Stimulated activated CD8-positive, alpha-beta memory T cell treated with anti-CD3 and anti-CD28 coated beads, Interleukin-4, amount 100 ng/mL, for 4 hours (primary cell): ENCODE measurements at places on chromosomes 5 and 9.

DNA sequence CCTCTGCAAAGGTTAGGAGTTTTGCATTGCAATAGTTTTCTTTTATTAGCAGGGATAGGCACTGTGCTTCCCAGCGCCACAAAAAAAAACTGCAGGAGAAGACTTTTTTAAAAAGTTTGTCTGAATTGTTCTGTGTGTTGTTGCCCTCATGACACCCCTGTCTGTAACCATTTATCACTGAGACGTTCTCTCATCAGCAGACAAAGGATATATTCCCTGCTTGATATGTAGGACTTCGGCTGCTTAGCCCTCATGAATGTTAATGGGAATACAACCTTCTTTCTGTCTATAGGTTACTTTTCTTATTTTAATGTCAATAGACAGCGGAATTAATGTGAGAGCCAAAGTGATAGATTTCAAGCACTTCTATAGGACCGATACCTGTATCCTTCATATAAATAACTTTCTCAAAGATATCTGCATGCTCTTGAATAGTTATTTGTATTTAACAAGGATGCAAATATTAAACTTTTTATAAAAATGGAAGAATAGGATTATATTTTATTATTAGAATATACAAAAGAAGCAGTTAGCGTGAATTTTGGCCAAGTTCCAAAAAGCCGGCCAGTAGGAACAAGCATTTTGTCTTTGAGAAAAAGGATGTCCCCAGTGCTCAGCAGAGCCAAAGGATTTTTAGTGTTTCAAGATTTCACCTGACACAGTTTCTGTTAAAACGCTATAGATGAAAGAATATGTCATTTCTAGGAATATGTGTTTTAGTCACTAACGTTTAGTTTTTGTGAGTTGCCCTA is 1.5 kb upstream of the LYSMD3 start:
- DNase-seq, result no peak

GRCh38 chr5:163893281-163893680 is 387.9 kb downstream of the MAT2B start:
- DNase-seq, result no peak

GRCh38 chr5:16992444-16992843 is 56.4 kb upstream of the MYO10 start:
- DNase-seq, result no peak

- DNase-seq, result no peak
Observed at GRCh38 chr9:83012168-83012921, 50.6 kb downstream of the RASEF start.

DNA sequence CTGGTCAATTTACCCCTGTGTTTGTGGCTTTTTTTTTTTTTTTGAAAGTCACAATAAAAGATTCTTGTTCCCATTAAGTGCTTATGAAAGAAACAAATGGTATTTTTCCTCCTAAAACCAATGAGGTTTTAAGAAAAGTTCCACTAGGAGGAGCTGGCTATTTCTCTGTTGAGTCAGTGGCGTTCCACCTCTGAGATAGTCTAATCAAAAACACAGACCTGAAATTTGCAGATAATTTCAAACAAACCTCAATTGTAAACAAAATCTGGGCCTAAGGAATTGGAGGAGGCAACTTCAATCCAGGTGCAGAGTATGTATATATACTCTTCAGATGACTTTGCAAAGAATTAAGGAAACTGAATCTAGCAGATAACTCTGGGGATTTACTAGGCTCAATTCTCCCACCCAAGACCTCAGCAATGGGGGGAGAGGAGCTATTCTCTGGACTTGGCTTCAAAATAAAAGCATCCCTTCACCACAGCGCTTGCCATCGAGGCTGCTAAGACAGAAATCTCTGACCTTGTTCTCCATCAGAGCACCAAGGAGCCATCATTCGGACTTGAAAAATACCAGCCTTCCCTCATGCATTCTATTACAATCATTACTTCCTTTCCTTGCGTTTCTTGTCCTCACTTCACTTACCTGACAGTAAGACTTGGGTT is 52.4 kb downstream of the FANCC start:
- DNase-seq, result no peak

- DNase-seq, result no peak
Observed at GRCh38 chr5:107565791-107566767, 104.7 kb downstream of the EFNA5 start.

DNA sequence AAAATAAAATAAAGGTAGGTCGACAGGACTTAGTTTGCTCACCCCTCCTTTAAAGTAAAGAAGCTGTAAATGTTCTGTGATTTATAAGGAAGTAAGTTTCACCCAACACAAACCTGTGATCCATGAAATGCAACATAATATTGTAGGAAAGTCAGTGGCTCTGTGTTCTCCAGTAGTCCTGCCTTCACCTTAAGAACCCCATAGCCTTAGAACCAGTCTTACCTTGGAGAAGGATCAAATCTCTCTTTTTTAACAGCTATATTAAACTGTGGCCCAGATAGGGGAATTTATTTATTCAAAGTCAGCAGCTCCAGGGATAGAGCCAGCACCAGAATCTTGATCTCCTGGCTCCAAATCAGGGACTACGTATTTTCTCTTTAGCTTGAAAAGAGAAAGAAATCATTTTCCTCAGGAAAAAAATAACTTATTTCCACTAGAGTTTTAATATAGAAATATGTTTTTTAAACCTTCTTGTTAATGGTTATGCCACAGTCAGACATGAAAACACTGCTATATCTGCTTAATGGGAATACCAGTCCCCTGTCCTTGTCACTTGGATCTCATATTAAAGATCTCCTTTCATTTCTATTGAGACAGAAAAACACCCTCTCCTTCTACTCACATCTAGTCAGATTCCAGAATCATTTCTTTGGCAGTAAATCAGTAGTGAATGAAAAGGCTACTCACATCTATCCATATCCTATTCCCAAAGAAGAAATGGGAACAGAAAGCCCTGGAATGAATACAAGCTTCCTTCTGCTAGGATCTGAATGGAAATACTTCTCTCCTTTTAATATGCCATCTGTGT is 269.2 kb upstream of the TNC start:
- no peak for DNase-seq

- no peak for DNase-seq
Observed at GRCh38 chr9:97529363-97530076, 28.1 kb downstream of the TMOD1 start.

DNA sequence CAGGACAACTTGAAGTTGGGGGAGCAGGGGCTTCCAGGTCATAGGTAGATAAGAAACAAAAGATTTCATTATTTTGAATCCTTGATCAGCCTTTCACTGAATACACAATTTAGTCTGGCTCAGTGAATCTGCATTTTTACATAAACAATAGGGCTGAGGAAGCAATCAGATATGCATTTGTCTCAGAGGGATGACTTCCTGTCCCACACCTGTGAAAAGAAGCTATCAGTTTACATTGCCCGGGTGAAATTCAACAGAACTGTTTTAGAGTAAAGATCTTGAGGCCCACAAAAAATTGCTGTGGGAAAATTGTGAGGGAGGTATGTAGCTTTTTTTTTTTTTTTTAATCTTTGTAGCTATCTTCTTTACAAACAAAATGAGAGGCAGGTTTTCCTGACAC is 38.3 kb downstream of the DNAJB5 start:
- DNase-seq, result no peak

GRCh38 chr9:112892981-112893380 is 2.3 kb upstream of the SLC46A2 start:
- no peak for DNase-seq

- DNase-seq, result no peak
Observed at GRCh38 chr5:52786949-52787599, 642 bp upstream of the ITGA1 start.

GRCh38 chr9:17081814-17082213 is 53.0 kb upstream of the CNTLN start:
- DNase-seq, result no peak

GRCh38 chr9:114433086-114433485 is 45.3 kb upstream of the AKNA start:
- DNase-seq, result no peak

DNA sequence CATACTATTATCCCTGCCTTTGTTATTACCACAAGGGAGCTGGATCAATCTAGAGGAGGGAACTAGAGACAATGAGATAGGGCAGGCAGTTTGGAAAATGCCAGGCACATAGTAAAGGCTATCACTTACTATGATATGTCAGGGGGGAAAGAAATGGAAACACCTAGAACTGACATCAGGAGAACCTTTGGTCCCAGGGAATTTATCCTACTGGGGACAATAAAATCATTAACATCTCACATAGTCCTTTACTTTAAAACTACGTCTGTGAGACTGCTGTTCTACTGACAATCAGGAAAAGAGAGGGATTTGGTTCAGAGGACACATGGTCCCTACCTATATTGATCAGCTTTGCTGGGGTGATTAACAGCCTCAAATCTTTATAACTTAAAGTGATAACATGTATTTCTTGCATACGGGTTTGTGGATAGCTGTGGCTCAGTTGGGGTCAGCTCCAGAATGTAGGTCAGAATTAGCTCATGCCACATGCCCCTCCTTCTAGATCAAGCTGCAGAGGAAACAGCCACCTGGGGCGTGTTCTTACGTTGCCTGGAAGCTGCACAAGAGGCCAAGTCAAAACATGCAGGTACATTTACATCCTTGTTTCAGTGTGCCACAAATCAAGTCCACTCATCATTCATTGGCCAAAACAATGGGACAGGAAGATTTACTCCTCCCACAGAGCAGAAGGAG is 43.9 kb upstream of the ALDOB start:
- no peak for DNase-seq

DNA sequence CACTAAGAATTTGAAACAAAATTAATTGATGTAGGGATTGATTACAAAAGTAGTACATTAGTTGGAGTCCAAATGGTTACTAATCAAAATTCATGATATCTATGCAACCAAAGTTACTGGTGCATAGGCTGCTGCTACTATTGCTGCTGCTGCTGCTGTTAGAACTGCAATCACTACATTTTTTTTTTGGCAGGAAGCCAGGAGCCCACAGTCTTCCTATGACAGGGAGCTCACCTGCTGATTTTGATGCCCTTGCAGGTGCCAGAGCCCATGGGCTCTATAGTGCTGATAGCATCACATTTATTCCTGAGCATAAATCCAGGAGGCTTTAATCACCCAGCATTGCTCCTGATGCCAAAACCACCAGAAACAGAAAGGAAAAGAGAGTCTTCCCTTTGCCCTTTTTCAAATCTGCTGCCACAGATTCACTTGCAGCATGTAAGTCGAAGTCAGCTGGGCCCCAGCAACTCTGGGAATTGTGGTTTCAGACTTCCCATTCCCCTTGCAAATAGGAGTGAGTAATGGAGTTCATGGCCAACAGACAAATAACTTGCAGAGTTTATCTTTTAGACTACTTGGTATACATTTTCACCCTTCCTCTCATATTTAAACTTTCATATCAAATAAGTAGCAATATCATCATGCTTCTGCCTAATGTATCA is 17.6 kb downstream of the SLCO6A1 start:
- no peak for DNase-seq

DNA sequence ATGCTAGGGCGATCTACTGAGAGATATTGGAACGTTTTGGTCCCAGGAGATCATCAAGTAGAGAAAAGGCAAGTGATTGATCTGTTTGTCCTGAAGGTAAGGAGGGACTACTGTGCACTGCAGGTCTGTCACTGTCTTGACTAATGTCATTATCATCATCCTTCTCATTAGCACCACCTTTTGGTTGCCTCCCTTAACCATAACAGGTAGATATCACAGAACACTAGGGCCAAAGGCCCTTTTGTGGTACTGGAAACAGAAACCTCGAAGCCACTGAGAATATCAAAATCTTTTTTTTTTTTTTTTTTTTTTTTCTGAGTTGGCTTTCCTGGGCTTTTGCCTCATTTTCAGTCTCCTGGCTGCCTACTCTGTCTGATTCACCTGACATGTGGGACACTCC is 134.0 kb downstream of the KCTD16 start:
- no peak for DNase-seq

GRCh38 chr5:104494083-104494482 is 931.5 kb upstream of the NUDT12 start:
- DNase-seq, result no peak

- DNase-seq, result no peak
Observed at GRCh38 chr5:146644831-146645230, 128.8 kb upstream of the GPR151 start.

DNA sequence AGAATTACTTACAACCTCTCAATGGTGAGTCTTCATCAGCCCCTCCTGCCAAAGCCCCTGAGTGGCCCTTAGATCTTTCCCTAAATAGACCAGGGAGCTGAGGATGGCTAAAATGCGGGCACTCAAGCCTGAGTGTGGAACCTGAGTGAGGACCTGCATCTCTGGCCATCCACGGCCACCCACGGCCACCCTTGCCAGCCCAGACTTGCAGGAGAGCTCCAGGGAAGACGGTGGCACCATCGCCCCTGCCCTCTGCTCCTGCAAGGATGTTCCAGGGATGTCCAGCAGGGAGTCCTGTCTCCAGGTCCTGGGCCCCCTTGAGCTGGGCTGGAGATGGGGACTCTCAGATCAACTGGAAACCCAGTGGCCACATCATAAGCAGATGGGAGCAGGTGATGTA is 68.2 kb upstream of the OLFM1 start:
- no peak for DNase-seq

- DNase-seq, result no peak
Observed at GRCh38 chr5:96253140-96253539, 179.9 kb downstream of the PCSK1 start.

DNA sequence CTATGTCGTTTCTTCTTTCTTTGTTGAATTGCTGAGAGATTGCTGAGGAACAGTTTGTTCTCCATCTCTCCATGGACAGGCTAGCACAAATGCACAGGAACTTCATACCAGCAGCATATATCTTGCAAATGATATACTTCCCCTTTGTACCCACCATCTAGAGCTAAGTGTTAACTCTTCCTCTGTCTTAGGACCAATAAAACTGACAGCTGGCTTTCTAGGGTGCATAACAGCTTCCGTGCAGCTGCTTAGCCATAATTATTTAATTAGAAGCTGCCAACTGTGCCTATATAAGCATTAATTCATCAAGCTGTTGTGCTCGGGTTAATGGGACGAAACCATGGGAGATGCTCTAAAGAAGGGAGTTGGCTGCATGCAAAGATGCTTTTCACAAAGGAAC is 38.7 kb downstream of the KCTD16 start:
- no peak for DNase-seq

- DNase-seq, result no peak
Observed at GRCh38 chr9:73050065-73050816, 97.4 kb upstream of the ALDH1A1 start.

DNA sequence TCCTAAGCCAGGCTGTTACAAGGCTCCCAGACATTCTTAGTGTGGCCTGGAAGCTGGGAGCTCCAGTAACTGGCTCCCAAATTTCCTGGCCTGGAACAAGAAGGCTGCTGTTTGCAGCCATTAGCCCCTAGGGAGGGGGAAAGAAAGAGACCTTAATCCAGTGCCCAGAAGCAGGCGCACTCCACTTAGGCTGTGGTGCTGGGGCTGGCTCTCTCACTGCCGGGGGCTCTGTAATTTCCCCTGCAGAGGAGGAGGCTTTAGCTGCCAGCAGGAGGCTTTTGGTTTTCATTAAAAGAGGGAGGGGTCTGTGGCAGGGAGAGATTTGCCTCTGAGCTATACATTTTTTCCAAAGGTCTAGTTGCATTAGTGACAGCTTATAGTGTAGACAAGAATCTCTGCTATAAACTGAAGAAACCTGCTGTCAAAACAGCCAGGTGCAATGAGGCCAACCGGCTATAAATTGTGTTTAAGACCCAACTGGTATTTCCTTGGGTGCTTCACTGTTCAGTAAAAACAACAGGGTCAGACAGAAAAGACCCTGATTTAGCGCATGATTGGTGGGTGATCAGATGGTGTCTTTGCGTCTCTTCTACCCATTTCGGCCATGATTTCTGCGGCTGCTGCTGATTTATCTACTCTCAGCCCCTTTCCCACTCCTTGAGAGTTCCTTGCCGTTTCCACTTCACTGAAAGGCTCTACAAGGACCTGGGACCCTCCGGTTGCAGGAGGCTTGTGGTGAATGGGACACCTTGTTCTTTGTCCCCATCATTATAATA is 254.6 kb downstream of the AOPEP start:
- DNase-seq, result no peak
